ENCODE measurements at places on chromosomes 11 and 22.
A peak's percentile ranks its signal among the peaks of the same experiment; 100 is the strongest.

DNA sequence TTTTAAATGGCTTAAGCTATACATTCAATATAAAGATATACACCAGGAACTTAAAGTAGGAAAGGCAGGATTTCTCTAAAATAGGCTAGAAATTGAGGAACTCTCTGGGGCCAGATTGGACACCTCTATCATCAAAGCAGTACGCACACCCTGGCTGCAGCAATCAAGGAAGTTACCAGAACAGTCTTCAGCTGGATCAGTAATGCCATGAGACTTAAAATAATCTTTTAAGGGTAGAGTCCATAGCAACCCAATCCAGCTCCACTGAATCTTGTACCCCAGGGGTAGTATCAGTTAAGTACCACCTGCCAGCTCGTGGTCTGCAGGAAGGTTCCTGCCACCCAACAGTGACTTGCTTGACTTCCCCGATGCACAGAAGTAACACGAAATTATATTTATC, 3.0 kb downstream of the RDX start:
- no peak for DNase-seq

DNA sequence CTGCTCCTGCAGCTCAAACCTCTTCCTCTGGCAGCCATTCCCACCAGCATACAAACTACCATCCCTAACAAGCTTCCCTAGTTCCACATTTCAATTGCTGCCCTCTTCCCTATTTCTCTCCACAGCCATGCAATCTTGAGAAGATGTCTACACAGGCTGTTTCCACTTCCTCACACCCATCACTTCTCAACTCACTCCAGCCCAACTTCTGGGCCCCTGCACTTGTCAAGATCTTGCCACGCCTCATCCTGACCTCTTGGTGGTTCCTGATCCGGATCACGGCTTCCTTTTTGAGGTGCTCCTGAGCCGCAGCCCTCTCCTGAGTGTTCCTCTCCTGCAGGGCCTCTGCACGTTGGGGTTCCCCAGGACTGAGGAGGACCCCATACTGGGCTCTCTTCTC, 22.6 kb downstream of the RPL27A start:
- DNase-seq: no peak

GRCh38 chr11:13972043-13972910, 9.8 kb downstream of the SPON1 start:
- no peak for DNase-seq

DNA sequence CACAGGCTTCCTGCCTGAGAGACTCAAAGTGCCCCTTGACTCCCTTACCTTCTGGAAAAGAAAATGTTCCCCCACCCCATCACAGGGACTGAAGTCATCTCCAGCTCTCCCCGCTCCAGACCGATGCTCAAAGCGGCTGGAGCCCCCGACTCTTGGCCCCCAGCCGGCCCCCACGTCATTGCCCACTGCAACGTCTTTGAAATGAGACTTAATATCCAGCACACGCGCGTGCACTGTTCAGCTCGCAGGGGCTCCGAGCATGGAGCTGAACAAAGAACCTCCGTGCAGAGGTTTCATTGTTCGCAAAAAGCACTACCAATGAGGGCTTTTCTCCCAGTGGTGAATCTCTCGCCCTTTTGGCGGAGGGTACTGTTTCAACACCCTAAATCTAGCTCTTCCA, 313.4 kb upstream of the SORL1-AS1 start:
- no peak for DNase-seq

- DNase-seq: no peak
These were observed 68.2 kb upstream of the EED start for GRCh38 chr11:86176165-86176884.

DNA sequence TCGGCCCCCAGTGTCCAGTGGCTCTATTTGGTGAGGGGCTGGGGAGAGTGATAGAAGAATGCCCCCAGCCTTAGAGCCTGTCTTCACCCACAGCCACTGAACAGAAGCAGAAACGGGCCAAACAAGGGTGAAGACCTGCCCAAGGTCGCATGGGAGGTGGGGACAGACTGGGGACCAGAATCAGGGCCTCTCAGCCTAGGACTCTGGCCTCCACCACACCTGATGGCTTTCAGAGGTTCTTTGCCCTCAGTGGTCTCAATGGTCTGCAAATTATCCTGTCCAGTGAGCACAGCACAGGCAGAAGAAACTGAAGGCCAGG, 4.5 kb upstream of the MYRF start:
- DNase-seq: no peak

GRCh38 chr11:129930296-129930695, 34.9 kb upstream of the NFRKB start:
- DNase-seq: peak; percentile 41

GRCh38 chr11:71425860-71426259, 22.3 kb downstream of the DHCR7 start:
- no peak for DNase-seq

DNA sequence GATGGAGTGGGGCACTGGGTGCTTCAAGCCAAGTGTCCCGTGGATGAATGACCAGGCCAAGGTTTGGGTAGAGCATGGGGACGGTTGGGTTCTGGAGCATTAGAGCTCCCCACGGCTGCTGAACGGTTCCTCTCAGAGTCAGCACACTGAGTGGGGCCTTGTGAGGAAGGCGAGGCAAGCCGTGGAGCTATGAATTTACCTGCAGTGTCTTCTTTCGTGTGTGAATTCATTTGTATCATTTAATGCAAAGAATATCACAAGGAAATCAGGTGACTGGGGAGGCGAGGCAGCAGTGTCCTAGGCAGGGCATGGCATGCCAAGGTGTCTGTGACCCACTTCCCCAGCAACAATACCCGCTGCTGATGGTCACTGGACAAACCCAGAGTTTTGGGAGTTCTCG, 343.5 kb upstream of the B3GAT1 start:
- no peak for DNase-seq

GRCh38 chr22:19526076-19526701, 2.0 kb upstream of the CLDN5 start:
- no peak for DNase-seq

GRCh38 chr11:35803115-35803514, 140.5 kb downstream of the TRIM44 start:
- DNase-seq: no peak

GRCh38 chr11:11044137-11044855, 186.4 kb upstream of the ZBED5 start:
- no peak for DNase-seq

DNA sequence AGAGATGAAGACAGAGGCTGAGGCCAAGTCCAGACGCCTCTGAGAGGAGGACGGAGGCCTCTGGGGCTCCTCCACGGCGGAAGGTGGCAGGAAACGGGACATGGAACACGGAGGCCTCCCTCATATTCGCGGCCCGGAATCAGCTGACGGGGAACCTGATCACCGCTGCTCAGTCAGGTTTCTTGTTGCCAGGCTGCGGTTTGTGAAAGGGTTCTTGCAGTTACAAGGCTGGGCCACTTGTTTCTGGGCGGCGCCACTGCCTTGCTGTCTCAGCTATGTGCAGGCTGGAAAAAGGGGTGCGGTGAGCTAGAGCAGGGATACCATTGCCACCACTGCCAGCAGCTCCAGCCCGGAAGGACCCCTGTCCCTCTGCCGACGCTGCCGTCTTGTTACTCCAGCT, 10.0 kb upstream of the MMP1 start:
- DNase-seq: peak; percentile 51
